ENCODE measurements at places on chromosomes 1 and 21.
A peak's percentile ranks its signal among the peaks of the same experiment; 100 is the strongest.

DNA sequence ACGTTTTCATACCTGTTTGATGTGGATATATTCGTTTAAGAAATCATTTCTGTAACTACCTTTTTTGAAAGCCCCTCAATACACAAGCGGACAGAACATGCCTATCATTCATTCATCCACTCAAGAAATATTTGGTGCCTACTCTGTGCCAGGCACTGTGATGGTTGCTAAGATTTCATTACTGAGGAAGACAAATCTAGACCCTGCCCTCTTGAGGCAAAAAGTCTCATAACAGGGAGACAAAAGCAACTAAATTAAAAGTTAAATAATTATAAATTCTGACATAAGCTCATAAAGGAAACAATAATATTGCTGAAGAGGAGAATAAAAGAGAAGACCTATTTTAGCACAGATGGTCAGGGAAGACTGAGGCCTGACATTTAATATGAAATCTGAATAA, 203.5 kb upstream of the ZNHIT6 start:
- DNase-seq = no peak

GRCh38 chr1:185033686-185034085, 11.7 kb upstream of the RNF2 start:
- DNase-seq = no peak

DNA sequence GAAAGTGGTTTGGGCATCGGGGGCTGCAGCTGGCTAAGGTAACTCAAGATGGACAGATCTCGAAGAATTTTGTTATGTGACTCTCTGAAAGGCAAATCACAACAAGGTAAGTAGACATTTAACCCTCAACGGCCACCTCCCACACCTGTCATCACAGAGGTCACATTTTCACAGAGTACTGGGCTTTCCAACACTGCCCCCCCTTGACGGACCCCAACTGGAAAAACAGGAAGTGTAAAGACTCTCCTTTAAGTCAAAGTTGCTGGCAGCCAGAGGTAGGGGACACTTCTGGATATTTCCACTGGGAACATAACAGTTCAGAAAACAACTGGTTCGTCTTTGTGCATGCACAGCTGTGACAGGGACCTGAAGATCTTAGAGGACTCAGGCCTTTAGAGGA, 22.3 kb downstream of the NOL9 start:
- DNase-seq = no peak

DNA sequence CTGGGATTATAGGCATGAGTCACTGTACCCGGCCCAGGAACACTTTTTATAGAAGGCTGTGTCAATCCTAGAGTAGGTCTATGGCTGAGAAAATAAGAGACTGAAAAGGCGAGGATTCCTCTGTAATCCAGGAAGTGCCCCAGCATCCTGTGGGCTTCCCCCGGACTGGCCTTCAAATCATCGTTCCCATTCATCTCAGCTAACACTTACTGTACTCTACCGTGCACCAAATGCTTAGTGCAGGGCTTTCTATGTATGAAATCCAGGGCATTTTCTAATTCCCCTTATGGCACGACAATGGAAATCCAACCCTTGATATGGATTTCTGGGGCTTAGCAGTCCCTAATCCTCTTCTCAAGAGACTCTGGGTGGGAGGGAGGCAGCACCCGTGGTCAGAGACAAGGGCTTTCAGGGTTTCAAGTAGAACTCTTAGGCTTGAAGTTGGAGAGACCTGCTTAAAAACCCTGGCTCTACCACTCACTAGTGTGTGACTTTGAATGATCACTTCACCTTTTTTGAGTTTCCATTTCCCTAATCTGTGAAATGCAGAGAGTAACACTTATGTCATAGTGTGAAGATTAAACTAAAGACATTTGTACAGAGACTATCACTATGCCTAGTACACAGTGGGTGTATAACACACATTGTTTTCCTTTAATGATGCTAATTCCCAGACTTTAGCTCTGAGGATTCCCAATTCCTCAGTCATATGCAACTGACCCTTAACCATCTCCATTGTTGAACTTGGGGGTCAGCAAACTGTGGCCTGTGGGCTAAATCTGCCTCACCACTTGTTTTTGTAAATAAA, 20.3 kb downstream of the MECR start:
- DNase-seq = no peak

DNA sequence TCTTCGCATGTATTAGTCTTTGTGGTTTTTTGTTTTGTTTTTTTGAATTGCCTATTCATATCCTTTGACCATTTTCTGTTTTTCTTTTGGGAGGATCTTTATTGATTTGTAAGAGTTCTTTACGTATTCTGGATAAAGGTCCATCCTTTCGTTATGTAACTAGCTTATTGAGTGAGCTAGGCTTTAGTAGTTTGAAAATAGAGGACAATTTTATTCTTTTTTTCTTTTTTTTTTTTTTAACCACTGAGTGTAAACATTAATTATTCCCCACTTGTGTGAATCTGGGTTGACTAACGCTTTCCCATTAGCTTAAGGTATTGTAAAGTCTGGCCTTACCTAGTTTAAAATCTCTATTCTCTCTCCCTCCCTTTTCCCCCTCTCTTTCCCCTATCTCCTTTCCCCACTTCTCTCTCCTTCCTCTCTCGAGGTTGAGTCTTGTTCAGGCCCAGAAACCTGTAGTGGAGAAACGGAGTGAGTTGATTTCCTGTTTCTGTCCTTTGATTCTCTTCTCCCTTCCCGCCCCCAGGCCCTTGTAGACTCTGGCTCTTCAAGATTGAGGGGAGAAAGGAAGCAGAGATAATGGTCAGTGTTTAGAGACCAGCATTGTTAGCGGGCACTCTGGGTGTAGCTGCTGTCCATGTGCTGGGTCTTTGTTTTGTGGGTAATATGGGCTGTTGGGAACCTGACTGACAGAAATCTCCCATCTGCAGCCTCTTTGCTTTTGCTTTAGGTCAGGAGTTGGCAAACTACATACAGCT, 1.5 kb downstream of the MORC3 start:
- DNase-seq = peak; percentile 9

DNA sequence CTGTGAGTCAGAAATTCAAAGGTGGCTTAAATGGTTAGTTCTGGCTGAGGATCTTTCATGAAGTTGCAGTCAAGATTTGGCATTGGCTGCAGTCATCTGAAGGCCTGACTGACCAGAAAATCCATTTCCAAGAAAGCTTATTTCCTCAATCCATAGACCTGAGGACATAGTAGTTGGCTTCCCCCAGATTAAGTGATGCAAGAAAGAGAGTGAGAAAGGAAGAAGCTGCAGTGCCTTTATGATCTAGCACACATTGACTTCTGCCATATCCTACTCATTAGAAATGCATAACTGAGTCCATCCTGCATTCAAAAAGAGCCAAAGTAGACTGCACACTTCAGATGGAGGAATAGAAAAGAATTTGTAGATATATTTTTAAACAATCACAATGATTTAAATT, 222.6 kb downstream of the COL24A1 start:
- DNase-seq = no peak

GRCh38 chr1:55081905-55082296, 42.6 kb downstream of the PCSK9 start:
- no peak for DNase-seq

- no peak for DNase-seq
Observed at GRCh38 chr1:193581341-193581740, 394.9 kb upstream of the B3GALT2 start.

DNA sequence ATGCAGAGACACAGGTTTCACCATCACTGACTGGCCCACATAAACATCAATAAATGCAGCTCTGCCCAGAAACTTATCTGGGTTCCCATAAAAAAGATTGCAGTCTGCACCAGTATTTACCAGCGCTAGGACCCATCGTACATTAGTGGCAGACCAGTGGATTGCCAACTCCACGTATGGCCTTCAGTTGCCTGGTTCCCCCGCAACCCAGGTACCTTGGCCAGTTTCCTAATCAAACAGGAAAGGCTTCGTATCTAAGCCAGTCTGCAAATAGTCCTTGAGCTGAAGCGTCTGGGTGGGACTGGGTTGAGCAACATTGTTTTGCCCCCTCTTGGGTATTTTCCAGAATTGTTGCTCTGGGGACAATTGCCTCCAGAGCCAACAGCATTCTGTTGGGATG, 1639.3 kb downstream of the MRPL39 start:
- no peak for DNase-seq

- no peak for DNase-seq
Observed at GRCh38 chr21:43880111-43880985, 15.3 kb downstream of the AGPAT3 start.

GRCh38 chr21:26840201-26840600, 5.0 kb downstream of the ADAMTS1 start:
- no peak for DNase-seq

GRCh38 chr1:230210981-230211336, 143.9 kb downstream of the GALNT2 start:
- DNase-seq = no peak

GRCh38 chr1:231541842-231542241, 13.4 kb downstream of the TSNAX start:
- no peak for DNase-seq

DNA sequence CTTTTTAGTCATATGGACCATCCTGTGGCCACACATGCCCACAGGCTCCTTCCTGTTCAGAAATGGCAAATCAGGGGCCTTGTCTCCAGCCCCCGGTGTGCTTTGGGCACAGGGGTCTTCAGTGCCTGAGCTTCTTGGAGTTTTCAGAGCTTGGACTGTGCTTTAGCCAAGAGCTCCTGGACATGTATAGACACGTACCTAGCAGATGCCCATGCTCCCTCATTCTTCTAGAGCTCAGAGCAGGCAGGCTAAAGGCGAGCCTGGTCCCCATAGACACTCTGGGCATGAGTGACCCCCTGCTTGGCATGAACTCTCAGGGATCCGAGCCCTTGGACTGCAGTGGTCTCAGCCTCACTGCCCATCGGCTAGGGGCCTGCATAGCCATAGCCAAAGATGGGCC, 106.8 kb downstream of the EPHB2 start:
- DNase-seq = no peak

GRCh38 chr1:183000167-183000962, 22.9 kb upstream of the LAMC1 start:
- DNase-seq = no peak

DNA sequence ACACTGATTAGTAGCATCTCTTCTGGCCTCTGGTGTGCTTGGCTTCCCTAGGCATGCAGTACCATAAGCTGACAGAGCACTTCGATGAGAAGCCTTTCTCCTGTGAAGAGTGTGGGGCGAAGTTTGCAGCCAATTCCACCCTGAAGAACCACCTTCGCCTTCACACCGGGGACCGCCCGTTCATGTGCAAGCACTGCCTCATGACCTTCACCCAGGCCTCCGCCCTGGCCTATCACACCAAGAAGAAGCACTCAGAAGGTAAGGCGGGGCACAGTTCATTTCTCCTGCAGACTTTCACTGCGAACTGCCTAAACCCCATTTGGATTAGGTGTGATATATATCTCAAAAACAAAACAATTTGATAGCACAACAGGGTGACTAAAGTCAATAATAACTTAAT, 50.4 kb upstream of the EPHA8 start:
- DNase-seq = no peak

GRCh38 chr1:226520640-226521355, 27.8 kb upstream of the STUM start:
- DNase-seq = no peak

GRCh38 chr1:199550199-199551065, 477.1 kb upstream of the NR5A2 start:
- no peak for DNase-seq

DNA sequence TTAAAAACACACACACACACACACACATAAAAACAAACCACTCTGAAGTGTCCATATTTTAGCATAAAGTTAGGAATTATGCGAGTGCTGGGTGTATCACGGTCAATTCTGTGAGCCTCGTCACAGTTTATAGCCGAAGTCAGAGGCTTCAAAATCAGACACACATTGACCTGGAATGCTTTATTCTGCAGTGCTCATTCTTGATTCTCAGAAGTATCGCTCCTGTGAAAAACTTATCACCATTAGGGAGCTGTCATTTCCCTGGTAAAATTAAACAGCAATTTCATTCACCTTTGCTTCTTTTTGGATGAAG, 8.7 kb upstream of the IRF2BP2 start:
- DNase-seq = no peak

GRCh38 chr1:107359472-107360241, 218.8 kb downstream of the NTNG1 start:
- no peak for DNase-seq

DNA sequence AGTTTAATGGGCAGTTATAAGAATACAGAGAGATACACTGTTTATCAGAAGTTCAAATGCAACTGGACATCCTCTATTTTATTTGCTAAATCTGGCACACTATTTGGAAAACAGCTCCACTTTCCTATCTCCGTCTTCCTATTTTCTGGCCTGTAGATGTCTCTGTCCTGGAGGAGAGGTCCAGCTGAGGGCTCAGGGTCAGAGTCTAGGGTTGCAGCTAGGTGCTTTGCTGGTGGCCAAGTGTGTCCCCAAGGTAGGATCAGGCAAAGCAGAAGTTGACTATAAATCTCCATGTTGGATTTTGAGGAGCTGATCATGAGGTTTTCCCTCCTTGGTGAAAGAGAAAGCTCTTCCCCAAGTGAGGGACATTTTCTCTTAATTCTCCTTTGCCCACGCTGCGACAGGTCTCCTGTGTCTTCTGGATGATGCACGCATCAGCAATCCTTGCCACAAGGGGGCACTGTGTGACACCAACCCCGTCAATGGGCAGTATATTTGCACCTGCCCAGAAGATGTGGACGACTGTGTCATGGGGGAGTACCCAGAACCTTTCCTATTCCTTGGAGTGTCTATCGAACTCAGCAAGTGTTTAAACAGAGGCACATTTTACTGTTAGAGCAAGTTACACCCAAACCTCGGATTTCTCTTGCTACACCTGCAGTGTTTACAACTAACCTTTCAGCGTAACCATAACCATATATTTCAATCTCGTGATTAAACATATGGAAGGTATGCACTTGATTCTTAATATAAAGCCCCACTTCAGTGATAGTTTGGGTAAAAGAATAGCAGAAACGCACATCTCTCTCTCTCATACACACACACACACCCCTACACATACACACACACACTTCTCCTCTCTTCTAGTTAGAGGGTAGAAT, 10.2 kb downstream of the ADAM30 start:
- DNase-seq = peak; percentile 45

GRCh38 chr1:94895518-94895917, 31.4 kb downstream of the CNN3 start:
- DNase-seq = no peak

GRCh38 chr1:235270625-235271024, 57.4 kb downstream of the ARID4B start:
- no peak for DNase-seq

DNA sequence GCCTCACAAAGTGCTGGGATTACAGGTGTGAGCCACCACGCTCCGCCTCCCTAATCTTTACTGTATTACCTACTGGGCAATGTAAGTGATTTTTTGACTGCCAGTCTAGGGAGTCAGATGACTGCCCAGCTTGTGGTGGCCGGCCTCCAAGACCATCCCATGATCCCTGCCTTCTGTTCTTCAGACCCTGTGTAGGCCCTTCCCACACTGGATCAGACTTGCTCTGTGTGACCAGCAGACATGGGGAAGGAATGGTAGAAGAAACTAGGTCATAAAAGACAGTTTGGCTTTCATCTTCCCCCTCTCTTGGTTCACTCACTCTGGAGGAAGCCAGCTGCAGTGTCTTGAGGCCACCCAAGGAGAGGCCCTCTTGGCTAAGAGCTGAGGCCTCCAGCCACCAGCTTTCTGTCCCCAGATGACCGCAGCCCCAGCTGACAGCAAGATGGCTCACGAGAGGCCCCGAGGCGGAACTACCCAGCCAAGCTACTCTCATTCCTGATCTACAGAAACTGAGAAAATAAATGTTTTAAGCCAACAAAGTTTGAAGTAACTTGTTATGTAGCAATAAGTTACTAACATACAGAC, 14.5 kb upstream of the CBR3 start:
- no peak for DNase-seq

Data from neural crest cell (in vitro differentiated cells).